NCI-H1930 (cell line): ENCODE measurements at places on chromosomes 6 and 20.
A peak's percentile ranks its signal among the peaks of the same experiment; 100 is the strongest.

DNA sequence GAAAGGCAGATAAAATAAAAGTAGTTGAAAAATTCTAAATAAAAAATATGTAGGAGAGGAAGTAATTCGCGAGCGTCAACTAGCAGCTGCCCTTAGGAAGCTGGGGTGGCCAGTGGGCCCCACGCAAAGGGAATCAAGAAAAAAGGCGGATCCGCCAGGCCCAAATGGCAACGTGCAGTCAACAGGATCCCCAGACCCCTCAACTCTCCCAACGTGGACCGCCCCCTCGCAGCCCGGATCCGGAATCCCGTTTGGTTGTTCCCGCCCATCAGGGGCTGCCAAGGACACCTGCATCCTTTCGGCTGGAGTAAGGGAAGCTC lies 296 bp downstream of the DZANK1 start:
- peak; percentile 82 for DNase-seq

GRCh38 chr6:37155394-37156312 lies 14.3 kb upstream of the PIM1 start:
- DNase-seq, result no peak

- no peak for DNase-seq
These were observed 18.6 kb downstream of the MOXD1 start for GRCh38 chr6:132382630-132383175.

DNA sequence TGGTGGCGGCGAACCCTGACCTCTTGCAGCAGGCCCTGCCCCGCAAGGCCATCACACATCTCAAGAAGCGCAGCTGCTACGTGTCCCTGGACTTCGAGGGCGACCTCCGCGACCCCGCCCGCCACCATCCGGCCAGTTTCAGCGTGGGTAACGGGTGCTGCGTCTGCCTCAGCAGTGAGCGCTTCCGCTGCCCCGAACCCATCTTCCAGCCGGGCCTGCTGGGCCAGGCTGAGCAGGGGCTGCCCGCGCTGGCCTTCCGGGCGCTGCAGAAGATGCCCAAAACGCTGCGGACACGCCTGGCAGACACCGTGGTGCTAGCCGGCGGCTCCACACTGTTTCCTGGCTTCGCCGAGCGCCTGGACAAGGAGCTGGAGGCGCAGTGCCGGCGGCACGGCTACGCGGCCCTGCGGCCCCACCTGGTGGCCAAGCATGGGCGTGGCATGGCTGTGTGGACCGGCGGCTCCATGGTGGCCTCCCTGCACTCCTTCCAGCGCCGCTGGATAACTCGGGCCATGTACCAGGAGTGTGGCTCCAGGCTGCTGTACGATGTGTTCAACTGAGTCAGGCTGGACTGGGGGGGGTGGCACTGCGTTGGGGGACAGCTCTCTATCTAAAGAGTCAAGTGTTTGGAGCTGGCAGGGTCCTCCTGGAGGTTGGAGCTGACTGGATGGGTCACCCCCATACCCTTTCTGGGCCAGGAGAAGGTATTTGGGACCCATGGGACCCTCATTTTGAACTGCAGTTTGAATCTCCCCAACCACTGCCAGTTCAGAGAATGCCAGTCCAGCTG lies 1.1 kb downstream of the ACTL10 start:
- no peak for DNase-seq

GRCh38 chr6:121333196-121333595 lies 1.1 kb downstream of the TBC1D32 start:
- no peak for DNase-seq

DNA sequence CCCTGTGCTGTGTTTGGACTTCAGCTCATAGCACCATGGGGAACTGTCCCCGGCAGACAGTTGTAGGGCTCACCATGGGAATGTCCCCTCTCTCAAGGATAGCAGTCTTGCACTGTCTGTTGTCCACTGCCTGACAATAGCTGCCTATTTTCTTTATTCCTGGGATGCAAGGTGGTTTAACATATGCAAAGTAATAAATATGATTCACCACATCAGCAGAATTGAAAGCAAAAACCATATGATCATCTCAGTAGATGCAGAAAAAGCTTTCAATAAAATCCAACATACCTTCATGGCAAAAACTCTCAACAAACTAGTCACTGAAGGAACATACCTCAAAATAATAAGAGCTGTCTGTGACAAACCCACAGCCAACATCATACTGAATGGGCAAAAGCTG lies 13.5 kb upstream of the LRP11 start:
- DNase-seq, result no peak

DNA sequence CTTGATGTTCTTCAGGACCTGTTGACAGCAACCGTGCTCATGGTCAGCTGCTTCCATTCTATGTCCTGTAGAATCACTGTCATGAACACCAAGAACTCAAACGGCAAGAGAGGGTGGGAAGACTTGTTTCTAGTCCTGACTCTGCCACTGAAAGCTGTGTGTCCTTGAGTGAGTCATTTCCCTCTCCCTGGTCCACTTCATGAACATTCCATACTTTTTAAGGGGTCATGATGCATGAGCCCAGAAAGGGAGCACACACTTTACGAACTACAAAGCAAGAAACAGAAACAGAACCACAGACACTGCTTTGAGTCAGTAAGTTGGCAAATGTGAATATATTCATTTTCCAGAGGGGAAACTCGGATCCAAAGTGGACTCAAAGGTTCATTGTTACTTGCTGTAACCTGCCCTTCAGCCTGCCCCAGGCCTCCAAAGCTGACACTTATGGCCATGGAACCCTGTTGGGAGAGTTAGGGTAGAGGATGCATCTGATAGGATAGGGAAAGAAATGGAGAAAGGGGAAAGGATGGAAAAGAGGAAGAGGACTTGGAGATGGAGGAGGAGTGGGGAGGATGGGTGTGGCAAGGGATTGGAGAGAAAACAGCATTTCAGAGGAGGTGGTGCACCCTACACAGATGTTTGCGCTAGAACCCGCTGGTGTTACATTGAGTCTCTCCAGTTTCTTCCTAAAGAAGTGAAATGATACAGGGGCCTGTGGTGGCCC lies 129.8 kb downstream of the FOXO3 start:
- DNase-seq, result no peak

- no peak for DNase-seq
These were observed 26.2 kb downstream of the CDYL start for GRCh38 chr6:4802312-4802935.

DNA sequence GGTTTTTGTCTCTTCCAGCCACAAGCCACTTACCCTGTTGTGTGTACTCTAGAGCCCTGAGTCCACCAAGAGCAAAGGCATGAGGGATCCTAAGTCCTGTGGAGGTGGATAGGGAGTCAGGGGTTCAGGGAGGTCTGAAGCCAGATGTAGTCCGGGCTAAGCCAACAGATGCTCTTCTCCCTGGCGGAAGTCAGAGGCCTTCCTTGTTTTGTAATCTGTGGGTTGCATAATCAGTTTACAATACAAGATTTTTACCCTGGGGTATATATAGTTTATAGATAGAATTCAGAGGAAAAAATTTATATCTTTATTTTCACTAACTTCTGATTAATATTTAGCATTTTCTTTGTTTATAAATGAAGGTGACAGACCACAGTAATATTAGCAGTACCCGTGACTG lies 9.2 kb downstream of the LAMP5 start:
- no peak for DNase-seq

DNA sequence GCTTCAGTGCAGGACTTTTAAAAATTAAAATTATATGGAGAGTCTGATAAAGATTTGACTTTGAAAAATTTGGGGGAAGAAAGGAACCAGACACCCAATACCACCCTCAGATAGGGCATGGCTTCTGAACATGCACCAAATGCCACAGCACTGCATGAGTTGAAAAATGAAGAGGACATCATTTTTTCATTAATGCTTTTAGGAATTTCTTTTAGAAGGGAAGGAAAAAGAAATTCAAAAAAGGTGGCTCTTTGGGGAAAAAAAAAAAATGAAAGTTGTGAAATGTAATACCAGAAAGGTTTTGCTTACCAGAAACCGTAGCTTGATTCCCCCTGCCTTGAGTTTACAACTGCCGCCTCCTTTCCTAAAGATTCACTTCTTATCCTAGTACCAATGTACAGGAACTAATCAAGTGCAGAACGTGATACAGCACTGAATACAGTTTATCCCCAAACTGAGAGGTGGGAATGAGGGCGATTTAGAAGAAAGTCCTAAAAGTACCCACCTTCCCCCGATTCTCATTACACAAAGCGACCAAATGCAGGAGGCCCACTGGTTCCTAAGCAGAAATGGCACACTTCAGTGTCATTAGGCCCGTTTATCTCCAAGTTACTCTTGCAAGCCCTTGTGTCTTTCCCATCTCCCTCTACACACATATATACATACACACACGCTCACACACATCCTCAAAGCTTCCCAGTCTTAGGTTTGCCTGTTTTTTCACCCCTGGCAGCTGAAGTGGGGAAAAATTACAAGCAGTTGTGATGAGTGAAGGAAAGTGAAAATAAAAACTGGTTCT lies 2.8 kb downstream of the PPP1R10 start:
- DNase-seq, result no peak

DNA sequence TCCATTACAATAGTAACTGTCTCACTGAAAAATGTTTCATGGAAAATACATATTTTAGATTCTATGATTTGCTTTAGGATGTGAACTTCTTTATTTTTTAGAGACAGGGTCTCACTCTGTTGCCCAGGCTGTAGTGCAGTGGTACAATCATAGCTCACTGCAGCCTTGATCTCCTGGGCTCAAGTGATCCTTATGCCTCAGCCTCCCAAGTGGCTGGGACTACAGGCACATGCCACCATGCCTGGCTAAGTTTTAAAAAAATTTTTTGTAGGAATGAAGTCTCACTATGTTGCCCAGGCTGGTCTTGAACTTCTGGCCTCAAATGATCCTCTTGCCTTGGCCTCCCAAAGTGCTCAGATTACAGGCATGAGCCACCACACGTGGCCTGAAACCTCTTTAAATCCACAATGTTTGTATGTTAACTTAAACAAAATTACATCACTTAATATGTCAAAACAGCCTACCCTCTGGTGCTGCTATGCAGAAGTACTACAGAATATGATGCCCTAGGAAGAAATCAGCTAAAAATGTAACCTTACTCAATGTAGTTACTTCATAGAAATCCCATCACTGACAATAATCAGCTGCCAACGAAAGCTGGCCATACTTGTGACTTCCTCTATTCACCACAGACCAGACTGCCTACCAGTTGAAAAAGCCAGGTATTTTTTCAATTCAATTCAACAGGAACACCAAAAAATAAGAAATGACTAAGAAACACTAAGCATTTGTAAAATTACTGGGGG lies 17.6 kb downstream of the EEF1A1 start:
- no peak for DNase-seq

GRCh38 chr6:25971187-25971821 lies 8.7 kb downstream of the TRIM38 start:
- DNase-seq, result no peak

GRCh38 chr6:170087941-170088581 lies 202.8 kb downstream of the DLL1 start:
- DNase-seq, result no peak

- DNase-seq, result no peak
These were observed 118.0 kb downstream of the MAP3K7 start for GRCh38 chr6:90468859-90469258.

- no peak for DNase-seq
These were observed 643.8 kb downstream of the HDGFL1 start for GRCh38 chr6:23213193-23213592.

- no peak for DNase-seq
These were observed 3.3 kb downstream of the MYO6 start for GRCh38 chr6:75752365-75752764.

DNA sequence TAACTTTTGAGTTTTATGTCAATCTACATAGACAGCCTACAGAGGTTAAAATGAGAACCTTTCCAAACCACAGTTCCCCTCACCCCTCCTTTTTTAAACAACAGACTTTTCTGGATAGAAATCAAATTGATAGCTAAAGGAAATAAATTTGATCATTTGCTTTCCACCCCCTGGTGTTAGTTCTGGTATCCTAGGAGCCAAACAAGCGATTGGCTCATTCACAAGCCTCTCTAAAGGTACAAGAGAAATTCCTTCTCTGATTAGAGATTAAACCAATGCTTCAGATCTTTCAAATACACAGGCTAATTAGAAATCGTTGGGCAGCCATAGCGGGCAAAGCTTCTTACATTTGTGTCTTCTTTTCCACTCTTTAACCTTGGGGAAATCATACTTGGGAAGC lies 232.3 kb downstream of the TBC1D7 start:
- no peak for DNase-seq

- no peak for DNase-seq
These were observed 1007.9 kb upstream of the CITED2 start for GRCh38 chr6:140382355-140382754.

- no peak for DNase-seq
These were observed 16.6 kb upstream of the EZR start for GRCh38 chr6:158835616-158836221.

DNA sequence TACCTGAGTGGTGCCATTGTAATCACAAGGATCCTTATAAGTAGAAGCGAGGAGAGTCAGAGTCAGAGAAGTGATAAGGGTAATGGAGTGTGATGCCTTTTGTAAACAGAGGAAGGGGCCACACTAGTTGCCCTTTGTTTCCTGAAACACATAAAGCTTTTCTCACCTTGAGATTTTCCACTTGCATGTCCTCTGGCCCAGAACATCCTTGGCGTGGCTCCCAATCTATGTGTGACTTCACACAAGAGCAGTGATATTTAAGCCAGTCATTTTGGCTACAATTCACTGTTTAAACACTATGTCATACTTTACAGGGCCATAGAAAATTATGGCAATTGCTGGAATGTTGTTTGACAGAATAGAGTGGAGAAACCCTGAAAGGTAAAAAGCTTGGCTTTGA lies 121.2 kb upstream of the BTN3A2 start:
- no peak for DNase-seq

GRCh38 chr6:24105191-24105590 lies 20.8 kb upstream of the NRSN1 start:
- no peak for DNase-seq

DNA sequence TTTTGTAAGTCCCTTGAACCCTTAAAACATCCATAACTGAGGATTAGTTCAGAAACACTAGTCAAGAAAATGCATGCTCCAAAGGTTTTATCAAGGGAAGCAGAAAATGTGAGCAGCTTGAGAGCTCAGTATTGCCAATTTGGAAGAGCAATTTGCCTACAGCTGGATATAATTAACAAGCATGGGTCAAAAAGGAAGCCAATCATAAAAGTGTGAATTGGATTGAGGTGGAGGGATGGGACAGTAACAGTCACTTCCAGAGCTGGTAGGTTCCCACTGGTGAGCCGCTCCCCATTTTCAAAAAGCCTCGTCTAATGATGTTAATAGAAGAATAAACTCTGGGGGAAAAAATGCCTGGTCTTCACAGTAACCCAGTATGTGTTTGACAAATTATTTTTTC lies 5.0 kb upstream of the PTPRK start:
- no peak for DNase-seq

- no peak for DNase-seq
These were observed 35.3 kb downstream of the DUSP22 start for GRCh38 chr6:327538-328116.

GRCh38 chr6:158808941-158809678 lies 10.1 kb downstream of the EZR start:
- DNase-seq, result no peak
